ENCODE measurements at places on chromosomes 3 and 15. TPM values are rescaled to one million over a fixed set of nuclear protein-coding genes. Genes with fewer than 3 reads are reported as not detected.

DNA sequence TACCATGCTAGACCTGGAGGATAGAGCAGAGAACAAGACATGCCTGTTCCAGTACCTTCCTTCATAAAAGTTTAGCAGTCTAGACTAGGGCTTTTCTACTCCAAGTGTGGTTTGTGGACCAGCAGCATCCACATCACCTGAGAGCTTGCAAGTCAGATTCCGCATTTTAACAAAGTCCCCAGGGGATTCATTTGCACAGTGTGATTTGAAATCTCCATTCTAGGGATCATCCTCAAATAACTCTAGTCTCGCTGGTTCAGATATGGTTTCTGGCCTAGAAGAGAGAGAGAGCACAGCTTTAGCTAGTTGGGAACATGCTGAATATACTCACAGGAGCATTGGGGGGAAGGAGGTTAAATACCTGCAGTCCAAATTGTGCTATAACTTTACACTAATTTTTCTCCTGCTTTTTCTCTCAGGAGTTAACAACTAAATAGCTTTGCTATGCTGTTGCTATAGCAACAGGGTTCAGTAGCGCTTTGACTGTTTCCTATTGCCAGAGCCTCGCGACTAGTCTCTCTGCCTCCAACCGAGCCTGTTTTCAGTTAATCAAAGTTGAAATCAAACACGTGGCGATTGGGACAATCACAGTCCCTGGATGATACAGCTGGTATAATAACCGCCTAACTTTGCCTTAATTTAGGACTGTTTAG lies 64.0 kb upstream of the RASGRF1 start:
- no peaks in the 10 kb centered on the region for H3K27me3 ChIP-seq
- H3K4me1 ChIP-seq: no peaks in the 10 kb centered on the region
- no peaks in the 10 kb centered on the region for H3K36me3 ChIP-seq
- DNase-seq: no peak
- H3K27ac ChIP-seq: no peak overlapping the region
- no peak overlapping the region for H3K4me3 ChIP-seq

DNA sequence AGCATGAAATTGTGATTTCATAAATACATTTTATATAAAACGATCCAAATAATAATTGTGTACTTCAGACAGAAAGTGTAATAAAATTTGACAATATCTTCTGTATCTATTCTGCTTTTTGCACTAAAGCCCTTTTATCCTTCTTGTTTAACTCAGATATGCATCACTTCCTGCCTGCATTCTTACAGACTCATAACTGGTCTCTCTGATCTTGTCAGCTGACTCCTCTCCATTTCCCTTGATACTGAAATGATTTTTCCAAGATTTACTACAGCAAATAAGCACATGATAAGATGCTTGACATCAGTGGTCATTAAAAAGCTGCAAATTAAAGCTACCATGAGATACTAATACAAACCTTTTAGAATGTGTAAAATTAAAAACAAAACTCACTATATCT lies 25.3 kb upstream of the SI start:
- no peak overlapping the region for H3K4me3 ChIP-seq
- no peak for DNase-seq
- no peaks in the 10 kb centered on the region for H3K27me3 ChIP-seq
- no peak overlapping the region for H3K27ac ChIP-seq
- no peaks in the 10 kb centered on the region for H3K36me3 ChIP-seq

DNA sequence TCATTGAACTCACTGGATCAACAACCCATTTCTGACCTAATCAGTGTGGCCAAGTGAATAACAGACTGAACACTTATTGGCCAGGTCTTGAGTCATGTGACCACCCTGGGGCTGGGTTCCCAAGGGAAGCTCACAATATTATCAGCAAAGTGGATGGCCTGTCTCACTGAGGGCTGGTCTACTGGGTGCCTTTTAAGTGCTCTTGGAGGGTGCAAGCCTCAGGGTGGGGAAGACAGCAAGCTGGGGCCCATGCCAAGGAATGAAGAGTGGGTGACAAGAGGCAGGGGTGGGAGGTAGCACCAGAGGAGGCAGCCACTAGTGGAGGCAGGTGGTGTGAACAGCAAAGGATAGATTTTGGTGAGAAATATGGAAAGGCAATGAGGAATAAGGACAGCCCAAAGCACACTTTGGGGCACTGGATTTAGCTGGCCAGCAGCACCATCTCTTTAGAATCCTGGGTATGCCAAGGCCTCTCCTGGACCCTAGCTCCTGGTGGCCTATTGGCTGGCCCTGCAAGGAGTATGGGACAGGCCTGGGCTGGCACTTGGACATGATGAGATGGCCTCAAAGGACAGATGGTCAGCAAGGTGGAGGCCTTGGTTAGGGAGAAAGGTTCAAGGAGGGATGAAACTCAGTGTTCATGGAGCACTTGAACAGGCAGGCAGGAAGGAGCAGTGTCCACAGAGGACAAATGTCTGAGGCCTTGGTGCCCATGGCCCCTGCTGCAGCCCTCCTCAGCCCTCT lies 34.2 kb downstream of the HMCES start:
- H3K27me3 ChIP-seq: no peaks in the 10 kb centered on the region
- DNase-seq: no peak
- no peaks in the 10 kb centered on the region for H3K36me3 ChIP-seq
- no peak overlapping the region for H3K4me3 ChIP-seq

GRCh38 chr3:40432793-40433192 lies 24.3 kb upstream of the RPL14 start:
- no peaks in the 10 kb centered on the region for H3K27me3 ChIP-seq
- no peaks in the 10 kb centered on the region for H3K4me1 ChIP-seq
- no peak overlapping the region for H3K27ac ChIP-seq
- no peak overlapping the region for H3K4me3 ChIP-seq
- H3K36me3 ChIP-seq: no peaks in the 10 kb centered on the region
- DNase-seq: no peak

The B3GNT5 gene
- total RNA-seq: 45.3 TPM

The CADM2 gene
- total RNA-seq: 21.3 TPM

The MITF gene
- total RNA-seq: 20.9 TPM
